ENCODE measurements at places on chromosomes 16 and 17.

DNA sequence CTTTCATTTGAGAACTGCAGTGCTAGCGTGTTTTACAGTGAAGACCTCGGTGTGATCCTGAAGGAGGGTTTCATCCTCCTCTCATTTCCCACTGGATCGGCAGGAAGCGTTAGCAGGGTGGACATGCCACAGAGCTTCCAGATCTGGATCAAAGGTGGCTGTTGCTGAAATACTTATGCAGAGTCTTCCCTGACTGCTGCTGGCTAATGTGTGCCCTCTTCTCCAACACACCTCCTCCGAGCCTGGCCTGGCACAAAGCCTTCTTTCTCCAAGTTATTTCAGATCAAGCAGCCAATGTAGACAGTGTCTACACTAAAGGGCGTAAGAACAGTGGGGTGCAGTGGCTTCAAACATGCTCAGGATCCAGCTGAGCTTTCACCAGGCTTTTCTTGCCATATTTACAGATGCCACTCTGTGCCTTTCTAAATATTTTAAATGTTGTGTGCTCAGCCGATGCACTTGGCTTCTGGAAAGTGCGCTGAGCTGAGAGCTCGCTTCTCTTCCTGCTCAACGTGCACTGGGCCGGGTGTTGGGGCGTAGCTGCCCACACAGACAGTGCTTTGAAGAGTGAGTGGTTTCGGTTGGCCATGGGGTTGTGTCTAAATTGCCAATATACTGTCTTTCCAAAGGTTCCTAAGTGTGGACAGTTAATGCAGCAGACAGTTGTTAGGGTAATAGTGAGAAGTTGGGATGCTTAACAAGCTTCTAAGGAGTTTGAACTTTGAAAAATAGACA, 2.1 kb downstream of the ZNF750 start:
- DNase-seq: no peak

GRCh38 chr17:39955726-39956225, 7.0 kb upstream of the GSDMA start:
- DNase-seq: no peak

DNA sequence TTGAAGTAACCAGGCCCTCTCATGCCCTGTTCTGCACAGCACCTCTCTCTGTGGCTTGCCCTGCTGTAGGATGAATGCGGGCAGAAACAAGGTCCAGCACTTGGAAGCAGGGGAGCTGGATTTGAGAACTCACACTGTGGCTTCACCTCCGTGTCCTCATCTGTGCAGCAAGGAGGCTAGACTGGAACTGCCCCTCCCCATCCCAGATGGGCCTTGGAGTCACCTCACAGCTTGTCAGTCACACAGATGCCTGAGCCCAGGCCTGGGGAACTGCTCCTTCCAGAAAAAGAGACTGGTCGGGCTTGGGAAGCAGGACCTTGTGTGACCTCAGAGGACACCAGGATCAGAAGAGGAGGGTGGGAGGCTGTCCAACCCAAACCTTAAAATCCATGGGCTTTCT, 180.8 kb downstream of the CCT6B start:
- no peak for DNase-seq

- DNase-seq: no peak
These were observed 862 bp downstream of the CLEC16A start for GRCh38 chr16:10945065-10945787.

- no peak for DNase-seq
These were observed 334 bp downstream of the GH1 start for GRCh38 chr17:63918305-63918704.

- DNase-seq: no peak
These were observed 47.6 kb downstream of the NUP93 start for GRCh38 chr16:56777482-56777881.

GRCh38 chr16:79593074-79593531, 7.4 kb downstream of the MAF start:
- DNase-seq: no peak
